Smooth muscle cell of the pulmonary artery (primary cell): ENCODE measurements at places on chromosomes 3 and 15. TPM values are rescaled to one million over a fixed set of nuclear protein-coding genes. Genes with fewer than 3 reads are reported as not detected.

The RAD51 gene
- total RNA-seq, result 1.4 and 1.8 TPM in 2 replicates

The CCR9 gene
- total RNA-seq, result not detected in 2 replicates

The ARPP21 gene
- 2.4 and 3.3 TPM in 2 replicates for total RNA-seq

The CDHR4 gene
- 0.07 TPM in 1 of 2 replicates, not detected in the other for total RNA-seq

The SAMD7 gene
- total RNA-seq, result not detected in 2 replicates

The TADA3 gene
- total RNA-seq, result 63.9 and 89.1 TPM in 2 replicates

The TBC1D5 gene
- 80.4 and 92.8 TPM in 2 replicates for total RNA-seq

The SLC6A11 gene
- total RNA-seq, result 0.03 and 0.13 TPM in 2 replicates

The EPHB3 gene
- total RNA-seq, result 3.8 and 6.9 TPM in 2 replicates

The PSTPIP1 gene
- 0.98 and 4.4 TPM in 2 replicates for total RNA-seq

The SLC2A2 gene
- not detected in 2 replicates for total RNA-seq

The NOX5 gene
- total RNA-seq, result 0.23 and 0.39 TPM in 2 replicates

The UNC13C gene
- under 0.01 and 2.3 TPM in 2 replicates for total RNA-seq

The UBAP1L gene
- 2.2 and 2.4 TPM in 2 replicates for total RNA-seq

The FAM174B gene
- 2.6 TPM in 2 replicates for total RNA-seq

The QRICH1 gene
- 47.9 and 58.1 TPM in 2 replicates for total RNA-seq

The KCNAB1 gene
- 2.0 and 35.6 TPM in 2 replicates for total RNA-seq

The SENP2 gene
- 28.2 and 36.8 TPM in 2 replicates for total RNA-seq

The DUOXA2 gene
- not detected in 2 replicates for total RNA-seq

The FGF12 gene
- 0.03 and 0.07 TPM in 2 replicates for total RNA-seq

The ACKR4 gene
- total RNA-seq, result 19.7 and 24.0 TPM in 2 replicates

The TM4SF4 gene
- total RNA-seq, result 0.89 and 2.4 TPM in 2 replicates

The LTK gene
- 0.07 TPM in 1 of 2 replicates, not detected in the other for total RNA-seq

The OSTN gene
- total RNA-seq, result 4.5 and 11.1 TPM in 2 replicates

The SCAANT1 gene
- total RNA-seq, result not detected in 2 replicates

The MKRN2OS gene
- not detected in 2 replicates for total RNA-seq

The VWA5B2 gene
- 0.03 and 0.52 TPM in 2 replicates for total RNA-seq

The C2CD4B gene
- total RNA-seq, result 0.72 and 0.89 TPM in 2 replicates

The GP9 gene
- not detected in 2 replicates for total RNA-seq

The CLDN11 gene
- 50.9 and 183 TPM in 2 replicates for total RNA-seq

The COL6A5 gene
- total RNA-seq, result not detected in 2 replicates
